ENCODE measurements at places on chromosomes 16 and 17.

- no peak for DNase-seq
Observed at GRCh38 chr16:73553941-73554660, 506.2 kb upstream of the ZFHX3 start.

GRCh38 chr16:85570213-85570734 is 42.8 kb upstream of the GSE1 start:
- DNase-seq = no peak

DNA sequence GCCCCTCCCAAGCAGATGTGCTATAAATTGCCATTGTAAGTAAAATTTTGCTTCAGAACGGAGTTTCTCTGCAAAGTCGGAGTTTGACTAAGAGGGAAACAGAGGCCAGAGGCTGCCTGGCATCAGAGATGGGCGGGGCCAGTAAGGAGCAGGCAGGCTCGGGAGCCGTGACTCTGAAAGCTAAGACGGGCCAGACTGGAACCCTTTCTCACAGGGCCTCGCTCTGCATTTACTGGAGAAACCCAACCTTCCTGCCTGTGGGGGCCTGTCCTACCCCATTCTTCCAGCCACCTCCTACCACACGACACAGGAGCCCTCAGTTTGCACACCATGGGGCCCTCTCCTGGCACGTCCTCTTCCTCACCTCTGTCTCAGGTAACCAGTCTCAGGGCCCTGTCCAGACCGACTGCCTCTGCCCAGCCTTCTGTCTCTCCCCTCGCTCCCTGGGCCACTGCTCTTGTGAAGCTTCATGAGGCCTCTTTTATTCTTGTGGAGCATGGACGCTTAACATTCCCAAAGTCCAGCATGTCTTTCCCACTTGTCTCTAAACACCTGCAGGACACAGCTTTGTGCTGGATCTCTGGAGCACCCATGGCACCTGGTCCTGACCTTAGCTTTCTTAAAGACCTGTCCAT is 48.4 kb upstream of the ACSF3 start:
- DNase-seq = no peak

GRCh38 chr16:74761665-74762064 is 13.0 kb downstream of the FA2H start:
- DNase-seq = no peak

DNA sequence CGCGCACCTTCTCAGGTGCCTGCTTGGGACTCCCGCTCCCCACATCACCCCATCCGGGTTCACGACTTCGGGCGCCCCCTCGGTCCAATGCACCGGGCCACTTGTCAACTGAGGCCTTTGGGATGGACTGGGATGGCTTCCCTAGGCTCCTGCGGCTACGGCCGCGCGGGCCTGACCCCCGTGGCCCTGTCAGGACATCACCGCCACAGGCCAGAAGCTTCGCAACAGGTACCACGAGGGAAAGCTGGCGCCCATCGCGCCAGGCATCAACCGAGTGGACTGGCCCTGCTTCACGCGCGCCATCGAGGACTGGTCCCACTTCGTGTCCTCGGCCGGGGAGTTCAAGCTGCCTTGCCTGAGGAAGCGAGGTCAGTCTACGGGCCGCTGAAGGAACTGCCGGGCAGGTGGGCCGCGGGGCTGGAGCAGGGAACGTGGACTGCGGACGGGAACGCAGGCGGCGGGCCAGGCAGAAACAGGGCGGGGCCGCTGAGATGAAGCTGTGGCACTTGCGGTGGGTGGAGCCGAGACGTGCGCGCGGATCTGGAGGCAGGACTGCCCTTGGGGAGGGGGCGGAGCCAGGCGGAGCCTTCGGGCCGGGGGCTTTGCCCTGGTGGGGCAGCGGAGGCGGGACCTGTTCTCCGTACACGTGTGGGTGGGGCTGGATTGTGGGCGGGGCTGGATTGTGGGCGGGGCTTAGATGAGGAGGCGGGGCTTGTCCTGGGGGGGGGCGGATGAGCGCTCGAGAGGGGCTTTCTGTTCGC is 13.7 kb upstream of the CNGB1 start:
- DNase-seq = peak; percentile 26

GRCh38 chr17:82534401-82534812 is 14.9 kb downstream of the FOXK2 start:
- no peak for DNase-seq

- DNase-seq = no peak
Observed at GRCh38 chr16:50466170-50466569, 82.0 kb upstream of the NKD1 start.

DNA sequence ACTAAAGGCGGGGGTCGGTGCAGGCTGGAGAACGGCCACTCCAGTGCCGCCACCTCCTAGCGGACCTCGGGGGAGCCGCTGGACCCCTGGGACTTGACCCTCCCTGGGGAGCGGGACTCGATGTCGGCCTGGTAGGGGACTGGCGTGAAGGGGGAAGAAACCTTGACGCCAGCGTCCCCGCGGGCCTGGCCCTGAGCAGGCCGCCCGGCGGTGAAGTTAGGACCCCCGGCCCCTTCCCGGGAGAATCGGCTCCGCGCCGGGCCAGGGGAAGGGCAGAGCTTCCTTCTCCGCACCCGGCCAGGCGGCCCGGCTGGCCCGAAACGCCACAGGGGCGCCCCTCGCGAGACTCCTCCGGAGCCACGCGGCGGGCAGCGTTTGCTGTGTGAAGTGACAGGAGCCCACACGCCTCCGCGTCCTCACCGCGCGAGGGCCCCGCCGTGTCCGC is 389 bp downstream of the DUS1L start:
- no peak for DNase-seq

DNA sequence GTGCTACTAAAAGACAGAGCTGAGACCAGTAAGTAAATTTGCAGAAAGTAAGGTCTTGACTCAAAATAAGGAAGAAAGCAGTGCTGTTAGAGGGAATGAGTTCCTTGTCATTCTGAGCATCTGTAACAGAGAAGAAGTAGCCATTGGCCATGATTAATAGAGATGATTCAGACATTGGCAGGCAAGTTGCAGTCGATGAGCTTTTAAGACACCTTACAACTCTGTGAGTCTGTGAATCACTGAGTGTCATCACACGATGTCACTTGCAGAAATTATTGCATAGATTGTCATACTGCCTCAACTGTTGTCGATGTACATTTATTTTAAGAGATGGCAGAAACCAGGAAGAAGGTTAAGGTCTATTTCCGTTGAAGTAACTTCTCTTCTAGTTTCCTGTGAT is 201.1 kb upstream of the CDH13 start:
- no peak for DNase-seq

- no peak for DNase-seq
Observed at GRCh38 chr17:73718362-73718761, 74.1 kb upstream of the SDK2 start.

GRCh38 chr16:83847371-83848225 is 39.8 kb downstream of the HSBP1 start:
- no peak for DNase-seq

- DNase-seq = no peak
Observed at GRCh38 chr17:79645777-79646088, 34.9 kb upstream of the RBFOX3 start.

DNA sequence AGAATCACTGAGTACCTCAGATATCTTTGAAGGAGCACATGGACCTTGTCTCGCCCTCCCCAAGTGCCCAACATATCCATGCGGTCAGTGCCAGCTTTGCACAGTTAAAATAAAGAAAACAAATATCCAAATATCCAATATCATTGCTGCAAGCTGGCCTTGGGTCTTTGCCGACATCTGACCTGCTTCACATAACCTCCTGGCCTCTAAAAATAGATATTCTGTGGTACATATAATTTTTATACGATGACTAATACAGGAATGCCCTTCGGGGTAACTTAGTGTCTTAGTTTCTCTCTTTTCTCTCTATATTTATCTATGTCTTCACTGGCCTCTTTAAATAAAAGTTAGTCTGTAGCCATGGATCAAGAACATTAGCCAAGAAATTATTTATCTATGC is 67.8 kb downstream of the MAF start:
- DNase-seq = no peak

DNA sequence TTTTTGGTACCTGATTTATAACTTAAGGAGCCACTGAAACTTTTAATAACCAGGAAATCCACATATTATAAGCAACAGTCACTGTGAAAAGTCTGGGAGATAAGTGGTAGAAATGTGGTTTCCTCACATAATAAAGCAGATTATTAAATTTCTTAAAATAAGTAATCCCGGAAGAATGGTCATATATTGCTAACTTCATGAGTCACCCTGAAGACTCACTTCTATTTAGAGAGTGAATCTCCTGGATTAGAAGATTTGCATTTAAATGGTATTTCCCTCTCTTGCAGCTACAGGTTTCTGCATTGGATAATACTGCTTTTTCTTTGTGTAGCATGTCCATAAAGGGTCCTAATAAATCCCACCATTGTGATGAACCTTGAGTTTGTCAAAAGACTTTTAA is 1286.8 kb upstream of the CDH8 start:
- DNase-seq = no peak

DNA sequence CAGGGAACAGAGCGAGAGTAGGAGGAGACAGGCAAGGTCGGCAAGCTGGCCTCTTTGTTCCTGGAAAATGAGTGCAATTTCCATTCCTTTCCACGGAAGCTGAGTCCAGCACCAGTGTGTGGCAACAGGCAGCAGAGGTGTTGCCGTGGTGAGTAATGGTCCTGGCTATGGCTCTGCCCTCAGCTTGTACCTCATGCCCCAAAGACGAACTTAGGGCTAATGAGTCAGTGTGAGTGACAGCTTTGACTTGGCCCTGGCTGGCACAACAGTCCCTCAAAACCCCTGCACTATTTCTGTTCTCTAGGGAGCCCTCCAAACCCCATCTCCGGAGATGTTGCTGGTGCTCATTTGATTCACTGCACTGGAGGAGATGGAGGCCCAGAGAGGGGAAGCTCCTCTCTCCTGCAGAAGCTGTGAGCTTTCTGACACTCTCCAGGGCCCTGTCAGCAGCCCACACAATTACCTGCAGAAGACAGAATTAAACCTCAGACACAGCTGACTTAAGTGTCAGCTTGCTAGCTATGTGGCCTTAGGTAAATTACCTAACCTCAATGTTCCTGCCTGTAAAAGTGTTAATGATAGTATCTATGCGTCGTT is 129.9 kb downstream of the TMEM132E start:
- DNase-seq = no peak

GRCh38 chr16:2839650-2840450 is 9.7 kb downstream of the ZG16B start:
- DNase-seq = no peak

- no peak for DNase-seq
Observed at GRCh38 chr17:66422186-66422585, 119.8 kb downstream of the PRKCA start.

- no peak for DNase-seq
Observed at GRCh38 chr16:49338611-49339265, 34.9 kb upstream of the C16orf78 start.

GRCh38 chr16:25912321-25912720 is 220.6 kb downstream of the HS3ST4 start:
- no peak for DNase-seq

GRCh38 chr17:9273428-9274391 is 252.4 kb downstream of the NTN1 start:
- DNase-seq = no peak

GRCh38 chr17:4969047-4969550 is 1.5 kb upstream of the SPAG7 start:
- DNase-seq = no peak

DNA sequence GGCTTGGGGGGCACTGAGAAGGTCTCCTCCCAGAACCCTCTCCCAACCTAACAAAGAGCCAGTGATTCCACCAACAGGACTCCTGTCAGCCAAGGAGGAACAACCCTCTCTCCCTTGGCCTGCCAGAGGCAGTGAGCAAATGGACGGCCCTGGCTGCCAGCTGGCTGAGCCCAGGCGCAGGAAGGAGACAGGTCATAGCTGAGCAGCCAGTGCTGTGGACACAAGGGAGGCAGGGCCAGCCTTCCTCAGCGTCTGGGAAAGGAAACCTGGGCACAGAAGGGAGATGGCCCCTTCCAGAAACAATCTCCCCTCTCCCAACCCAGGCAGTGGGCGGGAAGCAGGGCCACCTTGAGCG is 2.1 kb downstream of the MPO start:
- DNase-seq = no peak

- DNase-seq = no peak
Observed at GRCh38 chr16:17939122-17939536, 397.4 kb downstream of the NPIPA8 start.

DNA sequence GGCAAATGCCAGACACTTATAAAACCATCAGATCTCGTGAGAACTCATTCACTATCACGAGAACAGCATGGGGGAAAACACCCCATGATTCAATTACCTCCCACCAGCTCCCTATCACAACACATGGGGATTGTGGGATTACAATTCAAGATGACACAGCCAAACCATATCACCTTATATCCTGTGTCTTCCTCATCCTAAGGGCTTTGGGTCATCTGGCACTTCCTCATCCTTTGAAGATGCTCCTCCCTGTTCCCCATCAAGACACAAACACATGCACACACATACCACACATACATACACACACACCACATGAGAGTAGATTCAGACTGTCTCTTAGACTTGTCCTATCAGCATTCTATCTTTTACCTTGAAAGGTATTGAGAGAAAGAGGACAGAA is 2.8 kb upstream of the PMFBP1 start:
- DNase-seq = no peak

DNA sequence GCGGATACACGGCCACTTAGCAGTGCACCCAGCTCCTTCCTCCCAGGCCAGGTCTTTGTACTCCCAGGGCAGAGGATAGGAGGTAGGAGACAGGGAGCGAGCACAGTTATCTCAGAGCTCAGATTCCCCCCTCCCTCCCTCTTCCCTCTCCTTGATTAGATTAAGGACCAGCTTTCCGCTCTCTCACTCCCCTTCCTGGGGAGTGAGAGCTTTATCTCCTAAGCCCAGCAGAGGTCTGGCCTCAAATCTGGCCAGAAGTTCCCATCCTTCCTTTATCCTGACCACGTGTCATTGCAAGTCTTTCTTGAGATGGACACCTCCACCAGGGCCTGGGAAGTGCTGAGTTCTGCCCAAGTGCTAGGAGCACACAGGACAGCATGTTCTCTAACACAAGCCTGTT is 5.1 kb downstream of the ARL4D start:
- DNase-seq = no peak

DNA sequence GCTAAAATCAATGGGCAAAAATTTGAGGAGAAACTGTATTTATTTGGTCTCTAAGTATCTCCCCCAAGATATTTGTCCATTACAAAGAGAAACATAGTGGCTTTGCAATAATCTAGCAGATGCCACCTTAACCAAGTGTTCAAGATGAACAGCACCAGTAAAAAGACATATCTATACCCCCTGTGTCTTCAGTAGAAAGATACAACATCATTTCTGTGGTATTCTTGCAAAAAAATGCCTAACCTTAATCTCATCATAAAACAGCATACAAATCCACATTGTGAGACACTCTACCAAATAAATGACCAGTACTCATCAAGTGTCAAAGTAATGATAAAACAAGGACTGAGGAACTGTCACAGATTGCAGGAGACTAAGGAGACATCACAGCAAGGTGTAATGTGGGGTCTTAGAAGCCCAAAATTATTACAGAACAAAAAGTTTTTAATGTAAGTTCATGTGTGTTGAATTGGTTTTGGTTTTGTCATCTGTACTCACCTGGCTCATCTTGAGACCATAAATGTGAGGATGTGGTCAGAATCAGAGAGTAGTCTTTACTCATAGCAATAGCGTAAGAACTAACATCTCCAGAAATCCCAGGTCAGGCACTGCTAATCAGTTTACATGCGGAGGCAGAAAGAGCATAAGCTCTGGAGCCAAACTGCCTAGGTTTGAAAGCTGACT is 77.2 kb downstream of the AATF start:
- no peak for DNase-seq

- DNase-seq = no peak
Observed at GRCh38 chr17:10984220-10984619, 146.3 kb upstream of the PIRT start.

GRCh38 chr16:77946823-77947222 is 75.5 kb upstream of the CLEC3A start:
- DNase-seq = no peak

Data from esophagus squamous epithelium (tissue), 5 donors.